WTC11 (cell line): ENCODE measurements at places on chromosomes 5 and 9. TPM values are rescaled to one million over a fixed set of nuclear protein-coding genes. Genes with fewer than 3 reads are reported as not detected.

The CCL21 gene
- total RNA-seq: 0.37 TPM in 1 of 3 replicates, not detected in the others

The ZNG1C gene
- total RNA-seq: 22.2 to 27.4 TPM (median 22.5 TPM) in 3 replicates

The PCDHGB1 gene
- 4.9 to 5.6 TPM (median 5.5 TPM) in 3 replicates for total RNA-seq

The IFNA13 gene
- not detected in 3 replicates for total RNA-seq

The BTNL8 gene
- total RNA-seq: 0.48 to 0.96 TPM (median 0.85 TPM) in 3 replicates

The EGFL7 gene
- total RNA-seq: 54.6 to 64.9 TPM (median 62.8 TPM) in 3 replicates

The CDX1 gene
- 0.09 to 0.14 TPM (median 0.13 TPM) in 3 replicates for total RNA-seq

The RABGAP1 gene
- total RNA-seq: 38.1 to 42.9 TPM (median 41.1 TPM) in 3 replicates

The KIAA1958 gene
- 41.0 to 43.6 TPM (median 42.7 TPM) in 3 replicates for total RNA-seq

The TAF1L gene
- total RNA-seq: 0.02 to 0.09 TPM in 2 of 3 replicates, not detected in the other

The AFAP1L1 gene
- total RNA-seq: 5.7 to 8.4 TPM (median 6.9 TPM) in 3 replicates

The RETREG1 gene
- 1.8 to 2.2 TPM (median 2.0 TPM) in 3 replicates for total RNA-seq

The SLC36A3 gene
- not detected in 3 replicates for total RNA-seq

The HACD4 gene
- total RNA-seq: 0.94 to 1.2 TPM (median 1.1 TPM) in 3 replicates

GRCh38 chr5:179753971-179754370 is 21.3 kb downstream of the MAML1 start:
- peak; percentile 0 for DNase-seq

GRCh38 chr5:147234825-147235635 is at the start of gene STK32A:
Gene STK32A (plus strand): TSS chr5:147235026. CDS start chr5:147239635, 4,609 bp downstream.
- peak; percentile 88 for DNase-seq

GRCh38 chr9:76516350-76516749 is 57.4 kb downstream of the GCNT1 start:
- DNase-seq: no peak

DNA sequence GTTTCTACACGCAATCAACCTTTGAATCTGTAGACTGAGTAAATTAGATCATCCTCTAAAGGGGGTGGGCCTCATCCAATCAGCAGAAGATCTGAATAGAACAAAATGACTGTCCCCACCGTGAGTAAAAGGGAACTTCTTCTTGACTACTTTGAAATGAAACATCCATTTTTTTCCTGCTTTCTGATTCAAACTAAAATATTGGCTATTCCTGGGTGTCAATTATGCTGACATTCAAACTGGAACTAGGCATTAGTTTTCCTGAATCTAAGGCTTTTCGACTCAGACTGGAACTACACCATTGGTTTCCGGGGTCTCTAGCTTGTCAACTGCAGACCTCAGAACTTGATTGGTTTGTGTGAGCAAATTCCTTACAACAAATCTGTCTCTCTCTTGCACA is 772.2 kb upstream of the CDH10 start:
- DNase-seq: no peak

DNA sequence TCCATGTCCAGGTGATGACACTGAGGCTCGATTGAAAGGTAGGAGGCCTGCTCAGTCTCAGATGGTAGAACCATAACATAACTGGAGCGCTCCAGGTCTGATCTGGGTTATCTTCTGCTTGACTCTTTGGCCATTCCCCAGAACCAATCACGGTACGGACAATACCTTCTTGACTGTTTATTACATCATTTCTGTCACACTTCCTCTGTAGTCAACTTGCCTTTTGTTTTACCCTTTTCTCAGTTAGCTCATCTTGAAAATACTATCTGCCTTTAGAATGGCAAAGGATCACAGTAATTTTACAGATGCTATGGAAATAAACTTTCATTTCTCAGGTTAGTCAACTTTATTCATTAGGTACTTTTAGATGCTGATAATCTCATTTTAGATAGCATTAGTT is 22.4 kb downstream of the GLRA1 start:
- DNase-seq: no peak

GRCh38 chr9:89418474-89418845 is 79.5 kb downstream of the SEMA4D start:
- no peak for DNase-seq

DNA sequence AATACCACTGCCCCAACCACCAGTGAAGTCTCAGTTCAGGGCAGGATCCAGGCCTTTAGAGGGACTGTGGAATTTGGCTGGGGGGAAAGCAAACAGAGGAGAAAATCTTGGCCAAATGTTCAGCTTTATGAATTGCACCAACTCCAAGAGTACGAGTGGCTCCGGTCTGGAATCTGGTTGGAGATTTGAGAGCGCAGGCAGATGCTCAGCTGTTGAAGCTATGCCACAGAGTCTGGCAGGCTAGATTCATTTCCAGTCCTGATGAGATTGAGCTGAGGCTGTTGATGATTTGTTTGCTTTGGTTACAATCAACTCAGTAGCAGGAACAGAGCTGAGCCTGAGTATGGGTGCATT is 9.1 kb upstream of the HSPB3 start:
- no peak for DNase-seq

DNA sequence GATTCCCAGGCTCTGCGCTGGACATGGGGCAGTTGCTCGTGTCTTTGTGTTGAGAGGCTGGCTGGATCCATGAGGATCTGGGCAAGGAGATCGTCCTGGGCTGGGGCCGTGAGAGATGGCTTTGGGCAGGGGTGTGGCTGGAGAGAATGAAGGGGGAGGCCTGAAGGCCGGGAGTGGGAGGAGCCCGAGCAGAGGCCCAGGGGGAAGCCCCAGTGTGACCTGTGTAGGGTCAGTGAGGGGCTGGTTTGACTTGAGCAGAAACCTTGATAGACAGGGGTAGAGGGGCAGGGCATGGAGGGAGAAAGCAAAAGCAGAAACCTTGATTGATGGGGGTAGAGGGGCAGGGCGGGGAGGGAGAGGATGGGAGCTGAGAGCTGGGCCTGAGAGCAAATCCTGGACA is 54.4 kb upstream of the ASS1 start:
- DNase-seq: peak; percentile 40

GRCh38 chr5:17255471-17256021 is 38.1 kb downstream of the BASP1 start:
- DNase-seq: no peak

DNA sequence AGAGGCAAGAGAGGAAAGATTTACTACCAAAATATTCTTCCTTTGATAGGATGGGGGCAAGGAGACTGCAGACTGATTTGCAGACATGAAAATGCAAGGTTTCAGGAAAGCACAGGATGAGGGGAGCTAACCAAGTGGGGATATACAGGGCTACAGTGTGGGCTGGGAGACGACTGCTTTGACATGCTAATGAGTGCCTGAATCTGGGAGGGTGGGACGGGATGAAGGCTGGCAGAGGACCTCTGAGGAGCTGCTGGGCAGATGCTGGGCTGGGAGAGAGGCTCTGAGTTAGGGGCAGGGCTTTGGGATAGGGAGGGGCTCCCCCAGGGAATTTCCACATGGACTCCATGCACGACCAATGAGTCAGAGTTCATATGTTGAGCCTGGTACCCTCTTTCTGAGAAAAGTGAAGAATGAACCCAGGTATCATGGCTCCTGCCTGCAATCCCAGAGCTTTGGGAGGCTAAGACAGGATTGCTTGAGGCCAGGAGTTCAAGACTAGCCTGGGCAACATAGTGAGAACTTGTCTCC is 4.9 kb upstream of the CPLX2 start:
- no peak for DNase-seq

GRCh38 chr5:137666461-137666850 is 69.4 kb downstream of the KLHL3 start:
- DNase-seq: no peak

GRCh38 chr5:151094030-151094851 is 13.4 kb upstream of the TNIP1 start:
- no peak for DNase-seq

DNA sequence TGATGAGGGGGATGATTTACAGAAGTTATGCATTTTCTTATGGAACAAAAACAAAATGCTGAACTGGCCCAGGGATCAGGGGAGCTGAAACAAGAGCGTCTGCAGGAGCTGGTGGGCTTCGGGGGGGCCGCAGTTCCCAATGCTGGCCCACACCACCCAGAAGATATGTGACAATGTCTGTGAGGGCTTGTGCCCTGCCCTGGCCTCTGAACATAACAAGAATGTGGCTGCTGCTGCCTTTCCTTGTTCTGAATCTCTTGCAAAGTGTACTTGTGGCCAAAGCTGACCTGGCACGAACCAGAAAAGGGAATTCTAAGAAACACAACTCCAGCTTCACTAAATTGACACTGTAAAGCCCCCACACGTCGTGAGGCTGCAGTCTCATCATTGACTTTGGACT is 66.7 kb downstream of the SEC61B start:
- DNase-seq: no peak

DNA sequence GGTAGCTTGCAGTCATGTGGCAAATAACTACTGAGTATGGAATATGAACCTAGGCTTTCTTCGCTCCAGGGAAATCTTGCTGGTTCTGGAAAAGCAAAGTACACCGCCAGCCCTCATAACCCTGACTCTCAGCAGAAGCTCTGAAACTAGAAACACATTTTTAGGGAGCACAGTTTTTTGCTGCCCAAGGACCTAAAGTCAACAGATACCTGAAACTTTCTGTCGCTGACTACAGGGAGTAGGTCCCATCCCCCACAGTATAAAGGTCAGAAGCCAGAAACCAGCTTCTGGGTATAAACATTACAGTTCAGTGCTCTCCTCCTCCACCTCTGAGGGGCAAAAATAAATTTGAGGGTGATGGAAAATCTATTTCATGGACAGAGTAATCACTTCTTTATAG is 3.0 kb downstream of the ATOX1 start:
- no peak for DNase-seq

GRCh38 chr9:16637218-16637617 is 233.3 kb downstream of the BNC2 start:
- no peak for DNase-seq

DNA sequence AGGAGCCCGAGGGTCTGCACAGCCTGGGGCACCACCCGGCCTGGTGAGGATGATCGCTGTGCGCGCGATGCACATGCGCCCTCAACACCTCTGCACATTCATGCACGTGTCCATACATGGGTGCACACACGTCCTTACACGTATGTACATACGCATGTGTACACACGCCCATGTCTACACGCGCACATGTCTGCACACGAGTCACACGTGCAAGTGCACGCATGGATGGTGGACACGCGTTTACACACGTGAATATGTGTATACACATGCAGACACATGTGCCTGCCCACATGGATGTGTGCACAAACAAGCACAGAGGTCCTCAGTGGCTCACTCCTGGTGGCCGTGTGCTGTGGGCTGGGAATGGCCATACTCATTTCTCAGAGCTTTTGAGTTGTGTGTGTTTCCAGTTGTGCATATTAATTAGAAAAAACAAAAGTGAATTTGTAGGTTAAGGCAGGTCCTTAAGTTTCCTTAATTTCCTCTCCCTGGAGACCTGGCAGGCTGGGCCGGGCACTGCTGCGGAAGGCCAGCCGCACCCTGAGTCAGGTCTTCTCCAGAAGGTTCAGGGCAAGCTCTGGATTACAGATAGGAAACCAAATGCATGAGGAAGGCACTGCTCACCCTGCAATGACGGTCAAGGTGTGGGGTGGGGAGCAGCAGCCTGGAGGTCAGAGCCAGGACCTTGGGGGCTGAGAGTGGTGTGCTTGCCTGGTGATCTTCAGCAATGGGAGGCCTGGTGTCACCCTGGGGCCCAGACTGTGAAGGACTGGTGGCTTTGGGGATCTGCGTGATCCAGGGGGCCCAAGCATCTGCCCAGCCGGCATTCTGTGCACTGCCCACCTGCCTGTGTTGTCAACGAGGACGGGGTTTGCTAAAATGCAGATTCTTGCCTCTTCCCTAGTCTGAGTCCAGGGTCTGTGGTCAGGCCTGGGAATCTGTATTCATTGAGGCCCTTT is 1.3 kb upstream of the RNU6ATAC start:
- no peak for DNase-seq

- DNase-seq: no peak
Observed at GRCh38 chr5:10162468-10162867, 87.2 kb downstream of the ATPSCKMT start.

GRCh38 chr5:78025540-78025939 is 249.4 kb upstream of the TBCA start:
- no peak for DNase-seq

GRCh38 chr9:99977033-99977792 is 70.8 kb downstream of the STX17 start:
- DNase-seq: no peak

DNA sequence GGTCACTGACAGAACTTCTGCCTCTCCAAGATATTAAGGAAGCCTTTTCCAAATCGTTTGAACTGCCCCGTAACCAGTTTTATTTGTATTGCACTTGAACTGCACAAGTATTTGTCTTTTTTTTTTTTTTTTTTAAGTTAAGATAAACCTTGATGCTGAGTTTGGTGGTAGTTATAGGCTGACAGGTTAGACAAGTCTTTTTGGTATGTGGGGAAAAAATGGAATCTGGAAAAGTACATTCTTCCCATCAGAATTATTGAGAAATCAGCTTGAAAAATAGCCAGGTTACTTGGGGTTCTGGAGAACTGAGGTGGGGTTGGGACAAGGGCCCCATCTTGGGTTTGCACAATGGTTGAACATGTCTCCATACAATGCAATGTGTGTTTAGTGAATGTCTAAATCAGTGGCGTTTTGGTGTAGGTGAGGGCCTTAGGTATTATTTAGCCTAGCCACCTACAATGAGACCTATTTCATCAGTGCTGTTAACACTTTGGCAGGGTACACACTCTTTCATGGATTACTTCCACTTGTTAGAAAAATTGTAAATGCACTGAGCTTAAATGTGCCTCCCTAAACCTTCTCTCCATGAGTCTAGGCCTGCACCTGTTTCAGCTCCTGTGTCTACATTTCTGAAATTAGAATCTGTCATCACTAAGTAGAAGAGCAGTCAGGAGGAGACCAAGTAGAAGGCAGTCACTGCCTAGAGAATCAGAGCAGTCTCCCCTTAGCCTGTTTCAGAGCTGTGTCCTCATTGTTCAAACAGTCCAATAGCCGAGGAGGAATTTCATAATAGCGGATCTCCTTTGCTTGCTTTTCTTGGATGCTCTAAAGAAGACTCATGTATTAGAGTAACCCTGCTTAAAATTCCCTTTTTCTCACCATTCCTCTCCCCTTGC is 140.0 kb upstream of the HMHB1 start:
- no peak for DNase-seq

DNA sequence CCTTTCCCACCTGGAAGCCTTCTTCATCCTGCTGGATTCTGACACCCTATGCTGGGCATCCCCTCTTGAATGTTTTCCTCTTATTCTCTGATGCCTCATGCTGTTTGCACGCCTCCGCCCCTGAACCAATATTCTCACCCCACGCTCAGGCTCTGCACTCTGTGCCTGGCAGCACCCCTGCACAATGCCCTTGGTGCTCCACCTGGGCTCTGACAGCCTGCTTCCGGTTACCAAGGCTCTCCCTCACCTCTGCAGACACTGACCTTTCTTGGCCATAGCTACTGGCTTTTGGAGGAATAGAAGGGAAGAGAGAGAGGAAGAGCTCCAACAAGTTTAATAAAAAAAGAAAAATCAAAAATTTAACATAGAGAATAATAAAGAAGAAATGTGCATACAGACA is 108.7 kb upstream of the SHB start:
- no peak for DNase-seq

DNA sequence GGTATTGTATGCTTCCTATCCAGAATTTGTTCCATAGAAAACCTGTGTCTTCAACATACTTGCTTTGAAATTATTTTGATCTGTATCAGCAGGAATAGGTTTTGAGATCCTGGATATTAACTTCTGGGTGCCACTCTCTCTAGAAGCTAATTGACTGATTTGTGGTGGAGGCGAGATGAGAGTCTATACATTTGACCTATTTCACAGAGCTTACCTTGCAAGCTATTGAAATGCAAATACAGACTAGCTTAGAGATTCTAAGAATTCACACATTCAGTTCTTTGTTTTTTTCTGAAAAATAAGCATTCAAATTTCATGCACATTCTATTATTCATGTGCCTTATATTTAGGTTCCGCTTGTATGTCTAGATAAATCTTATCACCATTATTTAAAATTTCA is 246.3 kb downstream of the MAST4 start:
- DNase-seq: no peak
